SW 1271 (cell line): ENCODE measurements at places on chromosomes 12 and 14.

- no peak for DNase-seq
These were observed 17.4 kb downstream of the LETMD1 start for GRCh38 chr12:51065530-51065929.

- no peak for DNase-seq
These were observed 55.4 kb downstream of the ASCL1 start for GRCh38 chr12:103012884-103013283.

- no peak for DNase-seq
These were observed 19.4 kb upstream of the PLEKHH1 start for GRCh38 chr14:67513631-67514108.

DNA sequence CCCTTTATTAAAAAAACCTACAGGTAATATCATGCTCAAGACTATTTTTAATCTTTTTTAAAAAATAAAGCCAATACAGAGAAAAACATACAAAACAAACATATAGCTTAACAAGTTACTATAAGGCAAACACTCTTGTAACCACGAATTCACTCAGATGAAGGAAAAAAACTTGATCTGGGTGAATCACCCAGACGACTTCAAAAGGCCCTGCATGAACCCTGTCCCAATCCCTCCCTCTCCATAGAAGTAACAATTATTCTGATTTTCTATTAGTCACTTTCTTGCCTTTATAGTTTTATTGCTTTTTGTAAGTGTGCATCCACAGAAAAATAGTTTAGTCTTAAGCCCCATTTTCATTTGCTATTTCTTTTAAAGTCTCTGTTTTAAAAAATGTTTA, 72.6 kb downstream of the LRP6 start:
- no peak for DNase-seq

DNA sequence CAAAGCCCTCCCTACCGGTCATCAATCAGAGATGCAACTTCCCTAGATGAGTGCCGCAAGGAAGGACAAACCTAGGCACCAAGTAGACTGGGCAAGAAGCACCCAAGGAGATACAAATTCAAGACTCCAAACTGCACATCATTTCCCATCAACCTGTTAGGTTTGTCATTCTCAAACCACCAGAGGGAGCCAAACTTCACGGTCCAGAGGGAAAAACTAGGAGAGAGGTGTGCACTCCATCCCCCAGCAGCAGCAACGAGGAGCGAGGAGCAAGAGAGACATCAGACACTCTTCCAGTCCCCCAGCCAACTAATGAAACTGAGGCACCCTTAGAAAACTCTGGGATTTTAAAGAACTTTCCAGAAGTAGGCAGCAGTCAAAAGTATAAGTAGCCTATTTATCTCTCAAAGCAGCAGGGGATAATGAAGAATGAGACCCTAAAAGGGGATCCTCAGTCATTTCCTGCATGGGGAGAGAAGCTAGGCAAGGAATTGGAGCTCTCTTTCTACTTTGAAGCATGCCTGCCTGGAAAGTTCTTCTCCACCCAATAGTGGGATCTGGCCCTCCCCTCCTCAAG, 37.0 kb upstream of the NT5DC3 start:
- DNase-seq = peak; percentile 73
